Sigmoid colon (tissue), 7 donors: ENCODE measurements at places on chromosomes 6 and 20. TPM values are rescaled to one million over a fixed set of nuclear protein-coding genes. Genes with fewer than 3 reads are reported as not detected.

- no peak for DNase-seq
These were observed 48.0 kb downstream of the GCLC start for GRCh38 chr6:53496797-53497375.

GRCh38 chr6:159429433-159429832 is 260.2 kb downstream of the FNDC1 start:
- DNase-seq, result no peak

GRCh38 chr6:24188578-24189080 is 62.6 kb downstream of the NRSN1 start:
- no peak for DNase-seq

GRCh38 chr20:2759603-2760296 is 40.7 kb downstream of the CPXM1 start:
- no peak for DNase-seq

DNA sequence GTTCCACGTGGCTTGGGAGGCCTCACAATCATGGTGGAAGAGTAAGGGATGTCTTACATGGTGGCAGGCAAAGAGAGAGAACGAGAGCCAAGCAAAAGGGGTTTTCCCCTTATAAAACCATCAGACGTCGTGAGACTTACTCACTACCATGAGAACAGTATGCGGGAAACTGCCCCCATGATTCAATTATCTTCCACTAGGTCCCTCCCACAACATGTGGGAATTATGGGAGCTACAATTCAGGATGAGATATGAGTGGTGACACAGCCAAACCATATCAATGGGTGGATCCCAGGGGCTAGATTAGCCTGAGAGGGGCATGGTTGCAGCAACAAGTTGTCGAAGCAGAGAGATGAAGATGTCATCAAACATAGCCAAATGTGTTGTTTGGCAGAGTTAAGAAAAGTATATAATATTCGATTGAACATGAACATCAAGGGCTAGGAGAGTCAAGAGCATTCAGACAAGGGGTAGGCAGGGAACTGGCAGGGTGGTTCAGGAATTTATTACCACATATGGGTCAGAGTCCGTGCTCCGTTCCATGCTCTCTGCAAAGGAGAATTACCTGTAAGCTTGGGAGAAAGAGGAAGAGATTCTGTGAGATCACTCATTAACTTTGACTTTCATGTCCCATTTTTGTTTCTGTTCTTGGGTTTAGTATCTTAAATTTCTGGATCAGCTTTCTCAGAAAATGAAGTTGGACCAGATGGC is 98.8 kb downstream of the CCDC170 start:
- no peak for DNase-seq

- no peak for DNase-seq
These were observed 564.9 kb upstream of the CITED2 start for GRCh38 chr6:139939189-139939979.

DNA sequence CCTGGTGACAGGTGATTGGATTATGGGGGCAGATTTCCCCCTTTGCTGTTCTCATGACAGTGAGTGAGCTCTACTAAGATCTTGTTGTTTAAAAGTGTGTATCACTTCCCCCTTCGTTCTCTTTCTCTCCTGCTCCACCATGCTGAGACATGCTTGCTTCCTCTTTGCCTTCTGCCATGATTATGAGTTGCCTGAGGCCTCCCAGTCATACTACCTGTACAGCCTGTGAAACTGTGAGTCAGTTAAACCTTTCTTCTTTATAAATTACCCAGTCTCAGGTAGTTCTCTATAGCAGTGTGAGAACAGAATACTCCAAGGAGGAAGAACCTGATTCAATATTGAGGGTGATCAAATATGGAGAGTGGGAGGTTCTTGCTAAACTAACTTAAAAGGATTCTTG is 724.9 kb downstream of the DOK5 start:
- DNase-seq, result no peak

The RPS6KA2 gene
- total RNA-seq, result 34.3 TPM

The LY6G5C gene
- 0.68 TPM for total RNA-seq

The SMPDL3A gene
- 6.4 TPM for total RNA-seq

The AKIRIN2 gene
- 19.3 TPM for total RNA-seq
